ENCODE measurements at places on chromosomes 6 and 20. TPM values are rescaled to one million over a fixed set of nuclear protein-coding genes. Genes with fewer than 3 reads are reported as not detected.

Gene DAAM2
- polyA plus RNA-seq: not detected

Gene OR2H1
- polyA plus RNA-seq: not detected

Gene NKAPL
- polyA plus RNA-seq: not detected

Gene NR2E1
- polyA plus RNA-seq: not detected

Gene COL9A1
- not detected for polyA plus RNA-seq

Gene BPIFB4
- not detected for polyA plus RNA-seq

Gene NMBR
- polyA plus RNA-seq: not detected

Gene CLPSL1
- polyA plus RNA-seq: not detected

All from CD4-positive, alpha-beta memory T cell (primary cell).